Endothelial cell of coronary artery (primary cell): ENCODE measurements at places on chromosomes 16 and 17. TPM values are rescaled to one million over a fixed set of nuclear protein-coding genes. Genes with fewer than 3 reads are reported as not detected.

The TPSD1 gene
- not detected in 2 replicates for total RNA-seq

The MT1X gene
- 13.8 and 27.1 TPM in 2 replicates for total RNA-seq

The KIF18B gene
- total RNA-seq: 1.7 and 3.1 TPM in 2 replicates

The PLA2G10 gene
- total RNA-seq: not detected in 2 replicates

The MPV17L gene
- total RNA-seq: 0.09 and 0.18 TPM in 2 replicates

The SLC43A2 gene
- total RNA-seq: 14.7 and 25.5 TPM in 2 replicates

The TPSG1 gene
- not detected in 2 replicates for total RNA-seq

The KRT9 gene
- not detected in 2 replicates for total RNA-seq

The UBE2Z gene
- total RNA-seq: 54.3 and 56.1 TPM in 2 replicates

The CCT6B gene
- total RNA-seq: 0.38 and 0.90 TPM in 2 replicates

The SULT1A3 gene
- 1.7 and 2.8 TPM in 2 replicates for total RNA-seq

The CRK gene
- total RNA-seq: 125 and 130 TPM in 2 replicates

The TAC4 gene
- total RNA-seq: not detected in 2 replicates

The PLD6 gene
- total RNA-seq: 0.66 and 1.3 TPM in 2 replicates

The SLFN12L gene
- total RNA-seq: 0.09 TPM in 1 of 2 replicates, not detected in the other

The PPP1R27 gene
- total RNA-seq: not detected in 2 replicates

The VASN gene
- total RNA-seq: 0.18 and 4.0 TPM in 2 replicates

The HEXIM1 gene
- total RNA-seq: 8.1 and 8.2 TPM in 2 replicates

The MYADML2 gene
- total RNA-seq: not detected in 2 replicates

The ZNF232 gene
- total RNA-seq: 5.4 and 6.4 TPM in 2 replicates

The CCL17 gene
- total RNA-seq: not detected in 2 replicates

The ASPA gene
- total RNA-seq: 0.09 TPM in 1 of 2 replicates, not detected in the other

The PRSS22 gene
- total RNA-seq: not detected in 2 replicates

The GSDMA gene
- total RNA-seq: not detected in 2 replicates

The AIPL1 gene
- not detected in 2 replicates for total RNA-seq

The CES4A gene
- total RNA-seq: 0.54 and 0.56 TPM in 2 replicates

The SLC6A2 gene
- total RNA-seq: not detected in 2 replicates

The SP6 gene
- 0.45 and 0.66 TPM in 2 replicates for total RNA-seq

The TPSAB1 gene
- total RNA-seq: not detected in 2 replicates

The JUP gene
- total RNA-seq: 79.8 and 113 TPM in 2 replicates

The ARL5C gene
- not detected in 2 replicates for total RNA-seq

The CMTM2 gene
- total RNA-seq: 0.09 TPM in 1 of 2 replicates, not detected in the other

The RPUSD1 gene
- total RNA-seq: 27.3 and 32.4 TPM in 2 replicates

The PRR15L gene
- total RNA-seq: not detected in 2 replicates

The WSCD1 gene
- 45.8 and 71.0 TPM in 2 replicates for total RNA-seq

The EVPLL gene
- not detected in 2 replicates for total RNA-seq

The CCL2 gene
- 50.9 and 78.8 TPM in 2 replicates for total RNA-seq

The ARHGAP23 gene
- total RNA-seq: 33.7 and 56.2 TPM in 2 replicates

The SPNS3 gene
- 0.09 TPM in 2 replicates for total RNA-seq

The KCNAB3 gene
- total RNA-seq: 0.19 and 0.27 TPM in 2 replicates

The CSH1 gene
- total RNA-seq: not detected in 2 replicates

The DCAF7 gene
- 19.0 and 21.5 TPM in 2 replicates for total RNA-seq

The RANBP10 gene
- 4.6 and 5.6 TPM in 2 replicates for total RNA-seq

The MYH13 gene
- total RNA-seq: not detected in 2 replicates

The CFAP52 gene
- total RNA-seq: not detected in 2 replicates

The CES3 gene
- total RNA-seq: 0.09 and 0.19 TPM in 2 replicates

The MYH1 gene
- not detected in 2 replicates for total RNA-seq
